ENCODE measurements at places on chromosomes 6 and 20.

GRCh38 chr6:123515715-123516114 lies 121.0 kb downstream of the TRDN start:
- DNase-seq = no peak

DNA sequence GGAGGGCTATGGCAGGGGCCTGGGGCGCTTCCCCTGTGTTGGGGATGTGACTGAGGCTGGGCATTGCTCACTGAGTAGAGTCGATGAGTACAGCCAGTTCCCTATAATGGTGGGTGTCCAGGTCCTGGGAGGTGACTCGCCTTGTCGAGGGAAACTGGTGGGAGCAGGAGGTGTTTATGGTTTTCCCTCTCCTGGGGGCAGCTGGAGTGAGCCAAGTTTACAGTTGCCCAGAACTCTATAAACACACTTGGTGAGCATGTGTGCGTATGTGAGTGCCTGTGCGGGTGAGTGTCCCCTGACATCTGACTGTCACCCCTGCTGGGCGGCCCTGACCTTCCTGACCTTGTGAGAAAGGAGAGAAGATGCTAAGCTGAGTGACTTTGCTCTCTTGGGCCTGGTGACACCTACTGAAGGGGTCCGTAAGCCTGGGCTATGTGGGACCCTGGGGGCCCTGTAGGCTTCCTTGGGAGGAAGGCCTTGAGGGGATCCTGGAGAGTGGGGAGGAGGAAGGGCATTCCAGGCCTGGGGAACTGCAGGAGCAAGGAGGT lies 65.9 kb downstream of the VEGFA start:
- DNase-seq = no peak

- no peak for DNase-seq
Measured at GRCh38 chr6:37218511-37218910, 39.1 kb upstream of the TBC1D22B start.

DNA sequence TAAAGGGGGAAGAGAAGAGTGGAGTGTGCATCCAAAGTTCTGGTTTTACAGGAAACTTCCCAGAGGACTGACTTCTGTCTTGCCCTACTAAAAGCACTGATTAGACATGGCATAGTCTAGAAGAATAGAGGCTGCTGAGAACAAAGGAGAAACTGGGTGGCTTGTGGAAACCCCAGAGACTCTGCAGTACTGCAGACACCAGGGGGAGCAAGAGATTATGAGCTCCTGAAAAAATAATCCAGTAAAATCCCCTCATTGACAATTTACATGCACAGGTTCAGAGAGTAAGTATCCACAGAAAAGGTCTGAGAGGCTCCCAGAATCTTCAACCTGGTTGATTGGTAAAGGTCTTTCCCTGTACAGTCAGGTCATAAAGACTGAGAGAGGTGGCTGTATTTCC lies 48.7 kb upstream of the CLVS2 start:
- DNase-seq = no peak

DNA sequence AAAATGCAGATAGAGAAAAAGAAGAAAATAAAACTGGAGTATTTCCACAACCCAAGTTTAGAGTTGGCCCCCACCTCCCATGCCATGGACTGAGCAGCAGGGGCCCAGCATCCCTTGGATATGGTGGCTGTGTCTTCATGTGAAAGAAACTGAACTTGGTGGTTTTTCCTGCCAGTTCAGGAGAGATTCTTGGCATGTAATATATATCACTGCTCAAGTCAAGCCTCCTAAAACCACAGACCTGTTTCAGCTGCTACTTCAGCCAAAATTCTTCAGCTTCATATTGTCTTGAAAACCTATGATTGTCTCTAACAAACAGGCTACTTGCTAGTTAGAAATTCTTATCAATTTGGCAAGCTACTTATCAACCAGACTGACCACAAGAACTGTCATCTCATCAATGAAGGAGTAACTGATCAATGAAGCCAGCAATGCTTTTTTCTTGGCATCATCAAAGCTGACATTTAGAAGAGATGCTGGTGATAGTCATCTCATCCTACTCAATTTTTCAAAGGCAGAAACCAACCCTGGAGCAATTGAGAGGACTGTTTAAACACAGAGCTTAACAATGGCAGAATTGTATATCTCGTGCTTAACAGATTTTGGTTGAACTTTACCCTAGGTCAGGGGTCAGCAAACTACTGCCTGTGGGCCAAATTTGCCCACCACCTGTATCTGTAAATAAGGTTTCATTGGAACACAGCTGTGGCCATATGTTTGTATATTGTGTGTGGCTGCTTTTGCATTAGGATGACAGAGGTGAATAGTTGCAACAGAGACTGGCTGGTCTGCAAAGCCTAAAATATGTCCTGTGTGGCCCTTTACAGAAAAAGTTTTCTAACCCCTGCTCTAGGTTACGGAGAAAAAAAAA lies 10.4 kb upstream of the NOL7 start:
- no peak for DNase-seq

DNA sequence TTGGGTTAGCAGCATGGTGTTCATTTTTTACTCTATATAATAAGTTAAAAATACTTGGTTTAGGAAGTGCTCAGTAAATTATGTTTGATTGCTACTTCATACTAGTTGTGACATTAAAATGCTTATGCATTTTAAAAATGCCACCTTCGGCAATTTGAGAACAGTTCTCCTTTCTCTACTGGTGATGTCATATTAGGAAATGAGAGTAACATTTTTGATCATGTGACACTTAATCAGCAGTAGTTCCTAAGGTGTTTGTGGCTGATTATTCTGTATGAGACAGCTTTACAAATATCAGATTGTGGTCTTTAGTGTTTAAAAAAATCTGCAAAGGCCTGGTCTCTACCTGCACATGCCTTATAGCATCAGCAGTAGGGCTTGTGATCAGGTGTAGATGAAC lies 4.4 kb downstream of the GZF1 start:
- no peak for DNase-seq

DNA sequence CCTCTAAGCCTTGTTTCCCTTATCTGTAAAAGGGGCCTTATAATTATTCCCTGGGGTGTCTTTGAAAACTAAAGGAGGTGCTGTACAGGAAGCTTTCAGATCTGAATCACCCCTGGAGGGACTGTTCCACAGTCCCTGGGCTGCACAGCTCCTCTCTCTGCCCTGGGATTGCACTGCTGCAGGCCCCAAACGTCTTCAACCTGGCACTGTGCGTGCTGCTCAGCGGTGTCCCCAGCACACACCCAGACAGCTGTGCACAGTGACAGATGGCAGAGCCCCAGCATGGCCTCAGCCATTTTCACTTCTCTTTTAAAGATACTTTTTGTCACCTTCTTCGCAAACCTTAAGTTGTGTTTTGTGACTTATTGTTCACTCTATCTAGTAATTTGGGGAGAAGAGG lies 50.7 kb upstream of the INSM1 start:
- DNase-seq = peak; percentile 45

GRCh38 chr6:134830940-134831339 lies 119.0 kb downstream of the ALDH8A1 start:
- DNase-seq = no peak

DNA sequence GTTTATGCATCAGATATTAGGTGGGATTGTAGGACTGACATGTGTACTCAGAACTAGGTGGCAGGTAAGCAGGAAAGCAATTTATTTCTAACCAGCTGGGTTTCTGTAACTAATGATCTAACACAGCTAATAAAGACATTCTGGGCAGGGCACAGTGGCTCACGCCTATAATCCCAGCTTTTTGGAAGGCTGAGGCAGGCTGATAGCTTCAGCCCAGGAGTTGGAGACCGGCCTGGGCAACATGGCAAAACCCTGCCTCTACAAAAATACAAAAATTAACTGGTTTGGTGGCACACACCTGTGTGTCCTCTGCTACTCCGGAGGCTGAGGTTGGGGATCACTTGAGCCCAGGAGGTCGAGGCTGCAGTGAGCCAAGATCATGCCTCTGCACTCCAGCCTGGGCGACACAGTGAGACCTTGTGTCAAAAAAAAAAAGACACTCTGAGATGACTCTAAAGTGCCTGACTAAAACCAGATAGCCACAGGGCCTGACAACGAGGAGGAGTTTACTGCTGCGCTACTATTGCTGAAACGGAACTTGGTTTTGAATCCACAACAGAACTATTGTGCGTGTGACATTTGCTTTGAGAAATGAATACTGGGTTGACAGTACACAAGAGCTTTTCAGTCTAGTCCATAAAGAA lies 29.2 kb upstream of the CEP85L start:
- no peak for DNase-seq

DNA sequence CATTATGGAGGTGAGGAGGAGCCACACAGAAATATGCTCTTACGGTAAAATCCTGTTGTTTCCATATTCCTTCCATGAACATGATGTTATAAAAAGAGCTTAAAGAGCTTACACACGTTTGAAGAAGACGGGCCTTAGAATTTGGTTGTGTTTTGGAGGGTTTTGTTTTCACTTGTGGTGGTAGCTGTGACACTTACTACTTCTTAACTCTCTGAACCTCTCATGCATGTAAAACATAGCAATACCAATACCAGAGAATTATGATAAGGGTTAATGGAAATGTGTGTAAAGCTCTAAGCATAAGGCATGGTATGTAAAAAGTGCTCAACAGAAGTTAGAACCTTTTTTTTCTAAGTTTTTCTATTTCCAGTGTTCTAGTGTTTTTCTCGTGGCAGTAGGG lies 256.1 kb upstream of the KCNQ5 start:
- DNase-seq = no peak

GRCh38 chr6:157280157-157280556 lies 43.2 kb downstream of the TMEM242 start:
- DNase-seq = no peak

- no peak for DNase-seq
Measured at GRCh38 chr6:127190552-127190951, 72.1 kb downstream of the RSPO3 start.

GRCh38 chr6:28817808-28818145 lies 106.0 kb downstream of the TRIM27 start:
- no peak for DNase-seq

DNA sequence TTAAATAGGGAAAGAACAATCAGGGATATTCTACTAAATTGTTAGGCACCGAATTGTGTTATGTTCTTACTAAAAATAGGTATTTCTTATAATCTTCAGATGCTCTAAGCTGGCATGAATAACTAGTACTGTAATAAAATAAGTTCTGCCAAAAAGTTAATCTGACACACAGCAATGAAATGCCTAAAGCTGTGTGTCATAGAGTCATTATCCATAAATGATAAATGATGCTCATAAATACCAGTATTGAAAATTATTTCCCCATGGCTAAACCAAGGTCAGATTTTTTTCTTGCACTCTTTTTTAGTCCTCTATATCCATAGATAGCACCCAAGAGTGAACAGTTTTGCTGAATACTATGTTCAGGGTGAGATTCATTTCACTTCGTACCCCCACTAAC lies 11.7 kb upstream of the PRIM2 start:
- no peak for DNase-seq

DNA sequence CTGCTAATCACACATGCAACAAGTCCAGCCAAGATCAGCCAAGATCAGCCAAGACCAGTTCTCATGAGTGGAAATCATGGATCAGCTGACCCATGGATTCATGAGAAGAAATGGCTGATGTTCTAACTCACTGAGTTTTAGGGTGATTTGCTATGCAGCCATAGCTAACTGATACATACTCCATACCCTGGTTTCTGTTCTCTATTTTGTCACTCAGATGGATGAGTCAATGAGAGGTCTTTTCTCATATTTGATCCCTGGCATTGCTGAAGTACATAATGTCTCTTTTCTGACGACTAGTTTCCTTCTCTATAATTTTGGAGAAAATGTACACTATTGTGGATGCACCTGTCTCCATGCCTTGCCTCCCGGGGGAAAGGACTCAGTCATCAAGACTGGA lies 118.4 kb upstream of the LY86 start:
- no peak for DNase-seq

DNA sequence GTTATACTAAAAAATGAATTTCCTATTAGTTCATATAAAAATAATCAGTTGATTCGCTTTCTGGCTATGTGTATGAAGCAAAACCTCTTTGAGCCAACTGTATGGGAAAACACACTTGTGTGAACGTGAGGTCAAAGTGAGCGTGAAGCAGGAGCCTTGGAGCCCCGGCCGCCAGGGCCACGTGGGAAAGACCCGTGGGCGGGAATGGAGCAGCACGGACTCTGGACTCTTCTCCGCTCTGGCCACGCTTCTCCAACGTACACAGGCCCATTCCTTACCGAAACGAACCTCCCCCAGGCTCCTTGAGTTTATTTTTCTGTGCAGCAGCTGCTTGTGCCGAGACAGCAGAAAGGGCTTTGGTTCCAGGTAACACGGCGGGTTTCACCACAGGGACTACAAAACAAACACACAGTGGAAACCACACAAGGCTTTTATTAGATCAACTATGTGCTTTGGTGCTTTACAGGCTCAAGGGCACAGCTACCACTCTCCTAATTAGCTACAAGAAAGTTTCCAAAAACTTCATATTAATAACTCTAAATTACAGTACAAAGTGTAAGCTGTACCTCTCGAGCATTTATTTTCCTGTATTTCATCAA lies 62.7 kb downstream of the TAF4 start:
- DNase-seq = no peak
